ENCODE measurements at places on chromosomes 2 and 18.

DNA sequence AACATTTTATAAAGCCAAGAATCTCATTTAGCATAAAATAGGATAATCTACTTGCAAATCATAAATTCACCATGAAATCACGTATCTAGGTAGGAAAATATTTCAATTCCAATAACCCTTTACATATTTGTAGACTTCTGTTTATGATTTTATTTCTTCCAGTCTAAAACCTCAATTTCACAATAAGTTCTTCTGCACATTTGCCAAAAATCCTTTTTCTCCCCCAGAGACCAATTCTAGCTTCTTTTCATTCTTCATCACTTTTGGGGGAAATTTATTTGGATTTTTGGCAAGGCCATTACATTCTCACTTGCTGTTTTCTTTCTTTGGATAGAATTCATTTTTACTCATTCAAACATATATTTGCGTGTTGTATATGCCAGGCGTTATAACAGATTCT lies 86.8 kb downstream of the SPRED2 start:
- no peak for DNase-seq

- no peak for DNase-seq
Measured at GRCh38 chr2:21947046-21947445, 823.3 kb downstream of the TDRD15 start.

DNA sequence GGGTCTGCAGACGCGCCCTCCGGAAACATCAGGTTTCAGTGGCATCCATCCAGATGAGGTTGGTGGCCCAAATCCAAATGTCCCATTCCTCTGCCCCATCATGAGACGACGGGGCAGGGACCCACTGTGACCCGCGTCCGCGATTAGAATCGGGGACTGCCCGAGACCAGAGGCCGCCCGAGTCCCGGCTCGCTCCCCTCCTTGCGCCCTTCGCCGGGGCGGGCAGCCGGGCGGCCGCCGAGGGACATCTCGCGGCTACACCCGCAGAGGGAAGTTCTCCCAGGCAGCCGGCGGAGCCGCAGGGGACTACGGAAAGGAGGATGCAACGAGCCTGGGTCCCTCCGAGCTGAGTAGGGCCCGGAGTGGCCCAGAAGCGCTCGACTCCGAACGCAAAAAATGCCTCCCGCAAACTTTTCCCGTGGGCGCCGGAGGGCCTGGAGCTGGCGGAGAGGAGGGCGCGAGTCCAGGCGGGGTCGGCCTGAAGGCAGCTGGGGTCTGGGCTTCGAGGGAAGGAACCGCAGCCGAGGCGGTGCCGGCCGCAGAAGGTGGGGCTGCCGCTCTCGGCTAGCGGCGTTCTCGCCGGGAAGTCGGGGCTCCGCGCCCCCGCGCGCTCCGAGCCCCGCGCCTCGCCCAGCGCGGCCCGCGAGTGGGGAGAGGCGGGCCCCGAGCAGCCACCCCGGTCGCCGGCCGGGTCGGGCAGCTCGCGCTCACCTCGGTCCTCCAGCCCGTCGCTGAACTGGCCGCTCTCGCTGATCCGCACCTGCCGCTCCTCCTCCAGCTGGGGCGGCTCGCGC lies 580 bp downstream of the TMEM163 start:
- DNase-seq, result no peak

- no peak for DNase-seq
Measured at GRCh38 chr2:134323777-134324176, 69.9 kb downstream of the MGAT5 start.

All from OCI-M1 (cell line).